Nephron progenitor cell (in vitro differentiated cells): ENCODE measurements at places on chromosomes 16 and 17.

DNA sequence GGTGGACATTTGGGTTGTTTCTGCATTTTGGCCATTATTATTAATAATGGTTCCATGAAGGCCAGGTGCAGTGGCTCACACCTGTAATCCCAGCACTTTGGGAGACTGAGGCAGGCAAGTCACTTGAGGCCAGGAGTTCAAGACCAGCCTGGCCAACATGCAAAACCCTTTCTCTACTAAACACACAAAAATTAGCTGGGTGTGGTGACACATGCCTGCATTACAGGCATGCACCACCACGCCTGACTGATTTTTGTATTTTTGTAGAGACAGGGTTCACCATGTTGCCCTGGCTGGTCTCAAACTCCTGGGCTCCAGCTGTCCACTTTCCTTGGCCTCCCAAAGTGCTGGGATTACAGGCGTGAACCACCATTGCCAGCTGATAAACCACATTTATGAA, 58.5 kb downstream of the TNFRSF13B start:
- H3K4me3 ChIP-seq, result no peak overlapping the region
- no peak overlapping the region for H3K27ac ChIP-seq

DNA sequence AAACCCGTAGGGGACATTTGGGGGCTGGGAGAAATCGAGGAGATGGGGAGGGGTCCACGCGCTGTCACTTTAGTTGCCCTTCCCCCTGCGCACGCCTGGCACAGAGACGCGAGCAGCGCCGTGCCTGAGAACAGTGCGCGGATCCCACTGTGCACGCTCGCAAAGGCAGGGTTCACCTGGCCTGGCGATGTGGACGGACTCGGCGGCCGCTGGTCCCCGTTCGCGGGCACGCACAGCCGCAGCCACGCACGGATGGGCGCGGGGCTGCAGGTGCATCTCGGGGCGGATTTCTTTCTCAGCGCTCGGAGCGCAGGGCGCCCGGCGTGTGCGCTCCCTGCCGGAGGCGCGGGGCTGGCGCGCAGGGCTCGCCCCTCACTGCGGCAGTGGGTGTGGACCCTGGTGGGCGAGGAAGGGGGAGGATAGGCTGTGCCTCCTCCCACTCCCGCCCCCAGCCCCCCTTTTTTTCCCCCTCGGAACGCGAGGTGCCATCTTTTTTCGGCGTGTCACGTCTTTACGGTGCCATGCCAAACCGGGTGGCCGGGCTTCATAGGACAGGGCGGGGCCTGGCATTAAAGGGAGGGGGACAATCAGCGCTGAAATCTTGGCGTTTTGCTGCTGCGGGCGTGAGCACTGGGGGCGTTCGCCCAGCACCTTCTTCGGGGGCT, 1.1 kb downstream of the MAPT start:
- peak overlapping the region; percentile 84 for H3K4me3 ChIP-seq
- no peak overlapping the region for H3K27ac ChIP-seq
- no peaks in the 10 kb centered on the region for H3K36me3 ChIP-seq
- peaks cover 97% of the 10 kb centered on the region for H3K27me3 ChIP-seq
- H3K4me1 ChIP-seq, result peaks cover 20% of the 10 kb centered on the region

GRCh38 chr17:19345486-19346350, 16.8 kb downstream of the B9D1 start:
- DNase-seq, result no peak
- no peak overlapping the region for H3K27ac ChIP-seq
- peaks cover 4% of the 10 kb centered on the region for H3K27me3 ChIP-seq
- no peak overlapping the region for H3K4me3 ChIP-seq

GRCh38 chr17:48385319-48385718, 44.7 kb downstream of the SKAP1 start:
- H3K27me3 ChIP-seq, result peaks cover 11% of the 10 kb centered on the region
- H3K4me1 ChIP-seq, result peaks cover 6% of the 10 kb centered on the region
- H3K36me3 ChIP-seq, result no peaks in the 10 kb centered on the region
- no peak overlapping the region for H3K27ac ChIP-seq
- H3K4me3 ChIP-seq, result no peak overlapping the region
- DNase-seq, result no peak
